ENCODE measurements at places on chromosomes 2 and 18.

DNA sequence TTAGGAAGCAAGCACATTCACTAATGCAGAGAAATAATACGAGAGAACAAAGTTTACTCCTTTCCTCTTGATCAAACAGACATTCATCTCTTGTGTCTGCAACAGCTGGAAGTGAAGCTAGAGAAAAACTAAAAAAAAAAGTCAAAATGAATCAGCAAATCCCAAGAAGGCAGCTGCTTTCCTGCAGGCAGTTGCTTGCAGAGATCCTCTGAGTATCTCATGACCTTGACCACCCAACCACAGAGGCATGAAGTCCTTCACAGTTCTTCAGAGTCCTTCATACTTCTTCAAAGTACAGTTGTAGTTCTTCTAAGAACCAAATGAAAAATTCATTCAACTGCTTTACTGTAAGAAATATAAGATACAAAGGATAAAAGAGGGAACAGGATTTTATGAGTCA lies 97.2 kb upstream of the ACVR1C start:
- no peak for DNase-seq

- peak; percentile 60 for DNase-seq
Measured at GRCh38 chr2:199739413-199740110, 111.4 kb downstream of the FTCDNL1 start.

DNA sequence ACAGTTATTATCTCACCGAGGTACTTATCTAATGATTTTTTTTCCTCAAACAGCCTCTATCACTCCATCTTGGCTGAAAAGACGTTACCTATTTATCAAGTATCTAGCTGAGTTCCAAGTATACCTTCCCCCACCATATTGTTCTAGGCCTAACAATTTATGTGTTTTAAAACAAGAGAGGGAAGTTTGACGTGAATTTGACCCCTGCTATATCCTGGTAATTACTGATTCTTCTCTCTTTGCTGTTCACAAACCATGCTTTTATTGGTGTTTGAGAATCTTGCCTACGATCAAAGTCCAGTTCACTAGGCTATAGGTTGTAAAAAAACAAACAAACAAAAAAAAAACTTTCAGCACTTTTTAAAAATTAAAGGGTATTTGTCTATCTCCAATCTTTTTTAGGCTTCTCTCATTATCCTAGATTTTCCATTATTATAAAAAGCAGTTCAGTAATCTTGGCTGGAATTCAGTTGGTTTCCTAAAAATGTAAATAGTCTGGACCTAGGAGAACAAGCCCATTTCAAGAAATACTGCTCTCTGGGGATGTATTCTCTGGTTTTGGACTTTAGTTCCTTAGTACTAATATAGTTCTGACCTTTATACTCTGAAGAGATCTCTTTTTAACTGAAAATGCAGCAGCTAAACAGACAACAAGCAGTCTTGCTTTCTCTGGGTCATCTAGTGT lies 505.4 kb downstream of the CPS1 start:
- DNase-seq: no peak

GRCh38 chr2:144376926-144377325 lies 143.0 kb downstream of the ZEB2 start:
- no peak for DNase-seq

GRCh38 chr2:227862227-227862740 lies 9.1 kb upstream of the DAW1 start:
- DNase-seq: peak; percentile 22

DNA sequence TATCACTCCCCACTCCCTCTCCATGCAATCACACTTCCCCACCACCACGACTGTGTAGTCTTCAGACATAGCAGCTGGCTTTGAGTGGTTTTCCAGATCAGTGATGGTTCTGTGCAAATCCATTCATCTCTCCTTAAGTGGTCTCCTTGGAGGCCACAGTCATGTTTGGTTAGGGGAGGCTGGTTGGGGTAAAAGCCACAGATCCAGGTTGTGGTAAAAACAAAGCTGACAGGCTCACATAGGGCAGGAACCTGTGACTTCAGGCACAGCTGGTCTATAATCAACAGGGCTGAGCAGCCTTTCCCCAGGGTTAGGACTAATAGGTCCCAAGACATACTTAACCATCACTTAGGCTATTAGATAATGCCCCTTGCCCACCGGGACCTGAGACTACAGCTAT lies 46.2 kb upstream of the FZD7 start:
- no peak for DNase-seq

DNA sequence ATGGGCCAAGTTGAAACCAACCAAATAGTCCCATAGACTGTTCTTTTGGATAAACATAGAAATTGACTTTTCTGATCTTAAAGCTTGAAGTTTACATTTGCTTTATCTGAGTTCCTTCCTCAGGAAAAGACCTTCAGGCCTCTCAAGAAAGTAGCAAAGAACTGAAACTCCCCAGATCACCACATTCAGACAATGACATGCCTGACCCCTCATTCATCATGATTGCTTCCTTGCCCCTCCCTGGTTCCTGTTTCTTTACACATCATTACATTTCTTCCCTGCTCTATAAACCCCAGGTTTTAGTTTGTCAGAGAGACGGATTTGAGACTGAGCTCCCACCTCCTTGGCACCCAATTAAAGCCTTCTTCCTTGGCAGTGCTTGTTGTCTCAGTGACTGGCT lies 83.6 kb upstream of the ST3GAL5 start:
- no peak for DNase-seq

GRCh38 chr2:126748188-126748760 lies 92.3 kb downstream of the GYPC start:
- no peak for DNase-seq

DNA sequence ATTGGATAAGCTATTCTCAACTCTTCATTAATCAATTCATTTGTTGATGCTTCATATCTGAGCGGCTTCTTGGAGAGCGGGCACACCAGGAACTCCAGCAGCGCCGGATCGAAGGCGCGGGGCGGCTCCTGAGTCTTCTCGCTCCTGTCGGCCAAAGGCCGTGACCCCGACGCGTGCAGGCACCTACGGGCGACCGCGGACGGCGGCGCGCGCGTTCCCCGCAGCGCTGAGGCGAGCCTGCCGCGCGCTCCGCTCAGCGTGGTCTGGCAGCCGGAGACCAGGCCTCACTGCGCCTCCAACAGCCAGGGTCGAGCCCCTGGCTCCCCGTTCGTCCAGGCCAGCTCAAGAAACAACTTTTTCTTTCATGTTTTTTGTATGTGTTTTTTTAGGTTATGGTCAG lies 97.5 kb downstream of the ICA1L start:
- DNase-seq: no peak

Measured in NCI-H345 (cell line).